ENCODE measurements at places on chromosomes 5 and 9. TPM values are rescaled to one million over a fixed set of nuclear protein-coding genes. Genes with fewer than 3 reads are reported as not detected.

DNA sequence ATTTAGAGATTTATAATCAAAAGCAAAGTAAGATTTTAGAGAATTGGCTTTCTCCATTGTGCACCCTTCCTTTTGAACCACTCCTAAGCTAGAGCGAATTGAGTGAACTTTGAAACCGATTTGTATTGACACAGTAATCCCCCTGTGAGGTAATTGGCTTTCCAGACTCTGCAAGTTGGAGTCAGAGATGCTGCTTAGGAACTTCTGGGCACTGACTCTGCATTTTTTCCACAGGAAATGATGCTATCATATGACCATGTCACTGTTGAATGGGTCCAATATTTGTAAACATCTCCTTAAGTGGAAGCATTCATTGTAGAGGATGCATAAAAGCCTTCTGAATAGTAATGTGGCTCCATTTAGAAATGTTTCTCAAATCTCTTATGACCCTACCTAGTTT is 394.4 kb upstream of the ZNF608 start:
- no peak for DNase-seq

DNA sequence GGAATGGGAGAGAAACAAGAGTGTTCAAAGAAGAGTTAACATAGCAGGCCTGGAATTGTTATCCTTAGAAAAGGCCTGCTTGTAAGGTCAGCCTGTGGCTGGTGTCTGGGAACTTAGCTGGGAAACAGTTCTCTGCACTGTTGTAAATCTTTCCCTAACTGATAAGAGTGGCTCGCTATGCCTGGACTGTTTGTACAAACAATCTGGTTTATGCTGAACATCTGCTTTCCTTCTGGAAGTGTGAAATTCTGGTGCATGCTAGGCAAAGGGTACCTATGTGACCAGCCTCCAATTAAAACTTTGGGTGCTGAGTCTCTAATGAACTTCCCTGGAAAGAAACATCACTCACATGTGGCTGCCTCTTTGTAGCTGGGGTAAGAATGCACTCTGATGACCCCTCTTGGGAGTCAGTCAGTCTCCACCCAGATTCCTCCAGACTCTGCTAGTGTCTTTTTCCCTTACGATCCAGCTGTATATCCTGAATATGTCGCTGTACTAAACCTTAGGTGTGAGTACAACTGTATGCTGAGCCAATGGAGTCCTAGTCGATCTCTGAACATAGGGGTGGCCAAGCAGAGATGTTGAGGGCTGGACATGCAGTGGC is 16.5 kb downstream of the SPARC start:
- DNase-seq, result no peak

GRCh38 chr5:171031977-171032376 is 170.2 kb downstream of the RANBP17 start:
- DNase-seq, result no peak

- no peak for DNase-seq
Observed at GRCh38 chr5:127958421-127959011, 125.0 kb upstream of the SLC12A2 start.

The PCDHGB5 gene
- 8.6 TPM for total RNA-seq

DNA sequence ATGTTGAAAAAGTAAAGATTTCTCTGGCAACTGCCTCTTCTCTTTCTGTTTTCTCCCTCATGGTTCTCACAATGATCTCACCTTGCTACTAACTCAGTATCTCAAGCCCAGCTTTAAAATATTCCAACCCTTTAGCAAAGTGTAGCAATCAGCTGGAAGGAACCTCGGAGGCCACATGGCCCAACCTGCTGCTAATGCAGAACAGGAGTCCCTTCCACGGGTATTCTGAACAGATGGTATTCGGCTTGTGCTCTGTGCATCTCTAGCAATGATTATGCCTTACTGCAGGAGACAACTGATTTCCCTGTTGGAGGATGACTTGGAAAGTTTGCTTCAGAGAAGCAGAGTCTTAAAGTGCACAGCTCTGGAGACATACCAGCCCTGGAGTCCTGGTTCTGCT is 151.8 kb upstream of the PPP1R2B start:
- DNase-seq, result no peak

- no peak for DNase-seq
Observed at GRCh38 chr5:32172923-32173266, 1.2 kb downstream of the GOLPH3 start.

- no peak for DNase-seq
Observed at GRCh38 chr5:110085826-110086225, 396.1 kb downstream of the MAN2A1 start.

DNA sequence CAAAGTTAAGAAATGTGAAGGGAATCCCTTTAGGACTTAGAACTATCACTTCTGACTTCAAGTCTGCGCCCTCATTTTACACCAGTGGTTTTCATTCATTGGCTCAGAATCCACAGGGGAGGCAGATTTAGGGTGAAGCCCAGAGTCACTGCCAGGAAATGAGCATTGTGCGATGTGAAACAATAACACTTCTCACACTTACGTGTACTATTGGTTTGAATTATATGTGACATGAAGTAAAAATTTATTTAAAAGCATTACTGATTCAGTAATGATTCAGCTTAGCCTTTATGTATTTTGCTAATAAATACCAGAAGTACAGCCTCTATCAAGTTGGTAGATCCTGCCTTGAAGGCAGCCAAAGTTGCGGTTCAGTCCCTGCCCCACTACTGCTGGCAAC is 98.6 kb downstream of the PAM start:
- DNase-seq, result no peak

- DNase-seq, result no peak
Observed at GRCh38 chr9:95139126-95139525, 178.4 kb downstream of the FANCC start.

- DNase-seq, result no peak
Observed at GRCh38 chr5:103224894-103225246, 33.7 kb upstream of the MACIR start.

- DNase-seq, result no peak
Observed at GRCh38 chr9:114314881-114315722, 7.8 kb upstream of the ORM1 start.

The SOX30 gene
- total RNA-seq, result 0.35 TPM

- no peak for DNase-seq
Observed at GRCh38 chr5:2466966-2467365, 284.5 kb downstream of the IRX2 start.

The UBLCP1 gene
- 16.5 TPM for total RNA-seq

- peak; percentile 95 for DNase-seq
Observed at GRCh38 chr9:137236238-137236935, 4.7 kb upstream of the TUBB4B start.

DNA sequence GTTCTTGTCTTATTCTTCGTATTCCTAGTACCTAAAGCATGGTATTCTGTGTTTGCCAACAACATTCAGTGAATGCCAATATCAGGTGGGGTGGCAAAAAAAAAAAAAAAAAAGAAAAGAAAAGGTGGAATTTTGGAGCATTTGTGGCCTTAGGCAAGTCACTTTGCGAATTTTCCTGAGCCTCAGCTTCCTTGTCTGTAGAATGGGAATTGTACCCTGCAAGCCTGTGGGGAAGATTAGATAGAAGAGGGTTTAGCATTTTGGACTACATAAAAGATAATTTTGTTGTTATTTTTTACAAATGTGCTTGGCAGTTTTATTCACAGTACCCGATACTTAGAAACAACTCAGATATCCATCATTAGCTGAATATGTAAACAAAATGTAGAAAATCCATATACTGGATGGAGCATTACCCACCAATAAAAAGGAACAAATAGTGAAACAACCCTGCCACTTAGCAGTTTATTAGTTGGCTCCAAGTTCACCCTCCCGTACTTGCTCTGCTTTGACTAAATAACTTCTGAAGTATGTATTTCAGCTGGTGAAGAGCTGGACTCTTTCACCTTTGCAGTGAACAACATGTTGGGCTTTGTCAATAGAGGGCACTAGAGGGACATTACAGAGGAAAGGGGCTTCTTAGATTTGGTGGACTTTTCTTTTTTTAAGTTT is 13.6 kb downstream of the UBE2D2 start:
- no peak for DNase-seq

DNA sequence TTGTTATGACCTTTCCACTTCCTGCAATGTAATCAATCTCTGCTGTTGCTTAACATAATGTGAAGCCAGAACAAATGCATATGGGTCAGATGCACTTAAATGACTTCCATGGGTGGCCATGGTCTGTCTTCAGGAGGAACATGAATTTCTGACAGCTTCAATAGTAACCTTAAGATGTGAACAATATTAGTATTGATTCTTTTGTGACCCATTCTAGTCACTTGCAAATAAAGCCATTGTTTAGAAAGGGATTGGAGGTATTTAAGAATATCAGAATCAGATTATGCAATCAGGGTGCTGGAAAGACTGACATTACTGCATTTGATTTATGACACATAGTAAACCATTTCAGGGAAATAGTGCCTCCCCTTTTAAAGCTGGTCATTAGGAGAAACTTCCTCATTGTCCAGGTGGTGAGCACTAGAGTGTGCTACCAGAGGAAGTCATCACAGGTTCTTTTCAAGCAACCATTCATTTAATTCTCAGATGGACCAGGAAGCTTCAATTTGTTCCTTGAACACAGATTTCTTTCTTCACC is 32.1 kb downstream of the GRIN3A start:
- no peak for DNase-seq

DNA sequence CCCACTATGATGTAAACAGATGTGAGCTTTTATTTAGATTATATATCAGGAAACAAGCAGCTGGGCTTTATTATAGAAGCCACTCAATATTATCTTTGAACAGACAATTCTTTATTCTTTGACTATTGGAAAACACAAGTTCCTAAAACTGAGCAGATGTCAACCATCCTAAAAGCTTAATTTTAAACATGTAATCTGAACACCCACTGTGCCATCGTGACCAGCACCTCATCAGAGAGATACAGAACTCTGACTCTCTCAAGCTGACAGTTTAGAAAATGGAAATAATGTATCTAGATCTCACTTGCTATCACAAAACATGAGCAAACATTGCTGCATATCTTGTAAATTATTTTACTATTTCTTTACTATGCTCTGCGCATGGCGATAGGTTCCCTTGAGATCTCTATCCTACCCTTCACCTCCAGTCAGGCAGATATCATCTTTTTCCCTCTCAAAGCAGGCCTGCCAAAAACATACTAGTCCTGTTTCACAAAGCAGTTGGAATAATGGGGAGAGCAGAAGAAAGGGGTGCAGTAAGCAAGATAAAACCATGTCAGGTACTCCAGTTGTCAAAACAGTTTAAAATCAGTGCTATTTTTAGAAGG is 151.0 kb downstream of the KIAA0825 start:
- DNase-seq, result no peak

DNA sequence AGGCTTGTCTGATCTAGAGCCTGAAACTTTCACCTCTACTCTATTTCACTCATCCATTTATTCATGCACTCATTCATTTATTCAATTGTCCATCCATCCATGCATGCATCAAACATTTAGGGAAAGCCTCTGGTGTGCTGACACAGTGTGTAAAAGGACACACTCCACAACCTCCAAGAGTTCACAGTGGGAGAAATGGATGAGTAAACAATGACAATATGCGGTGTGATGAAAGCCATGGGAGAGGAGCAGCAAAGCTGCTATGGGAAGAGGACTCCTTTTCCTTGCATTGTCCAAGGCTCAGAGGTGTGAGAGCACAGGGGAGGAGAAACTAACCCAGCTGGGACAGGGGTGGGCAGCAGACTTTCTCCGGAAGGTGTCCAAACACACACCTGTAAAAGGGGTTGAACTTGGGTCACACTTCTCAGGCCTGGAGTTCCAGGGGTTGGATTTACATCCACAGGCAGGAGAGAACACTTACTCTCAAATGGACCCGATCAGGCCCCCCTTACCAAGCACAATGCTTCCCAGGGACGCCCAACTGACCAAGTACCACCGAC is 21.2 kb upstream of the PFDN1 start:
- DNase-seq, result no peak

DNA sequence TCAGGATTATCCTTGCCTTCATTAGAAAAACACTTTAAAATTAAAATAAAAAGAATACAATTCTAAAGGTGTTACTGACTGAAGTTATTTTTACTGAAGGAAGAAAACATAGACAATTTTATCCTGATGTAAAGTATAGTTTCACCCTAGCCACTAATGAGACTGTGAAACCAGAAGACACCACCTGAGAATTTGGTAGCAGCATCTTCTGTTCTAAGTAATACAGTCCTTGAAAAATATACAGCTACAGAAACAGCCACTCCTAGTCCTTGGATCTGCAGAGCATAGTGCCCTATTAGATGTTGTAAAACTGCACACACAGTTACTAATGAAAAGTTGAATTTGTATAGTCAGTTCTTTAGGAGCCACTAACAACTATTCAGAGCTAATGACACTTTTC is 377.7 kb downstream of the PRR16 start:
- no peak for DNase-seq

The MYOZ3 gene
- 4.9 TPM for total RNA-seq

DNA sequence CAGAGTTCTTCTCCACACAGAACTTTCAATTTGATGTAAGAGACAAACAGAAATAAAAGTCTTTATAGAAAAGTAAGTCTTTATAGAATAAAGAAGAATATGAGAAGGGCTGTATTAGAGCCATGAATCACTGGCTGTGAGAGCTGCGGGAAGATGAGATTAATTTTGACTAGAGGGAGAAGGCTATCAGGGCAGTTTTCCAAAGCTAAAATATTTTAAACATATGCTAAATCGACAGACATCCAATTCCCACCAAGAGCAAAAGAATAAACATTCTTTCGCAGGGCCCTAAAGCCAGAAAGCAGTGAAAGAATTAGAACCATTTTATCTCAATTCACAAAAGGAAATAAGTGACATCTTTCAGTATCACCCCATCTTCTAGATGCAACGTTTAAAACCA is 208.3 kb upstream of the MAP3K1 start:
- DNase-seq, result no peak

DNA sequence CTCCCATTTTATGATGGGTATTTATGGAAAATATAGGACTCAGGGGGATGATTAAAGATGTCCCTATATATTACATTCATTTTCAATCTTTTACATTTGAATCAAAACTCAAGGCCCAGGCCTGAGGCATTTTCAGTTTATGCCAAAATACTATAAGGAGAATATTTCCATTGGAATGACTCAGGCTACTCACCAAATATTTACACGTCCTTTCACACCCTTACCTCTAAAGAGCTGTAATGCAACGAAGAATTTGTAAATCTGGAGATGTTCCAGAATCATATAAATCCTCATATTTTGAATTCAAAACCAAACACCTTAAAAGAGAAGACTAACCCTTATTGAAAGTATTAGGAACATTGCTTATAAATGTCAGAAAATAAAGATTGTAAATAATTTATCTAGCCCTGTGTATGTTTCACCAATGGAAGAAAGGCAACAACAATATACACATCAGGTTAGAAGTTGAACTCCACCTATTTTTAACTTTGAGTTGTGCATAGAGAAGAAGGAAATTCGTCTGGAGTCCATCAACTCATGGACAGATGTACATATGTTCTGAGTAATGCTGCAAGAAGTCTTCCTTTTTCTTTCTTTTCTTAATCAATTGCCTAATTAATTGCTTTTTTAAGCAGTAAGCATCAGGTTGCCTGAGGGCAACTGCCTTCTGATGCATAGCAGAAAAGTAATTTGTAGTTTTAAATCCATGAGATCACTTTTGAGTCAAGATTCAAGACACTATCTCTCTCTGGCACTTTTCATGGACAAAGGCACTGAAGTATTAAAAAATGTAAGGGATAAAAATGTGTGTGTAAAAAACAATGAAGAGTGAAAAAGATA is 579.3 kb upstream of the RGMB start:
- no peak for DNase-seq

The ALDOB gene
- 0.71 TPM for total RNA-seq

GRCh38 chr9:8183618-8184017 is 384.0 kb upstream of the DMAC1 start:
- DNase-seq, result no peak

GRCh38 chr5:98905857-98906688 is 22.7 kb downstream of the CHD1 start:
- DNase-seq, result no peak

Data from right cardiac atrium (tissue), 5 donors.